H9 (cell line): ENCODE measurements at places on chromosomes 1 and 21. TPM values are rescaled to one million over a fixed set of nuclear protein-coding genes. Genes with fewer than 3 reads are reported as not detected.

GRCh38 chr21:40272037-40272436, 404.8 kb downstream of the PCP4 start:
- no peak for DNase-seq

DNA sequence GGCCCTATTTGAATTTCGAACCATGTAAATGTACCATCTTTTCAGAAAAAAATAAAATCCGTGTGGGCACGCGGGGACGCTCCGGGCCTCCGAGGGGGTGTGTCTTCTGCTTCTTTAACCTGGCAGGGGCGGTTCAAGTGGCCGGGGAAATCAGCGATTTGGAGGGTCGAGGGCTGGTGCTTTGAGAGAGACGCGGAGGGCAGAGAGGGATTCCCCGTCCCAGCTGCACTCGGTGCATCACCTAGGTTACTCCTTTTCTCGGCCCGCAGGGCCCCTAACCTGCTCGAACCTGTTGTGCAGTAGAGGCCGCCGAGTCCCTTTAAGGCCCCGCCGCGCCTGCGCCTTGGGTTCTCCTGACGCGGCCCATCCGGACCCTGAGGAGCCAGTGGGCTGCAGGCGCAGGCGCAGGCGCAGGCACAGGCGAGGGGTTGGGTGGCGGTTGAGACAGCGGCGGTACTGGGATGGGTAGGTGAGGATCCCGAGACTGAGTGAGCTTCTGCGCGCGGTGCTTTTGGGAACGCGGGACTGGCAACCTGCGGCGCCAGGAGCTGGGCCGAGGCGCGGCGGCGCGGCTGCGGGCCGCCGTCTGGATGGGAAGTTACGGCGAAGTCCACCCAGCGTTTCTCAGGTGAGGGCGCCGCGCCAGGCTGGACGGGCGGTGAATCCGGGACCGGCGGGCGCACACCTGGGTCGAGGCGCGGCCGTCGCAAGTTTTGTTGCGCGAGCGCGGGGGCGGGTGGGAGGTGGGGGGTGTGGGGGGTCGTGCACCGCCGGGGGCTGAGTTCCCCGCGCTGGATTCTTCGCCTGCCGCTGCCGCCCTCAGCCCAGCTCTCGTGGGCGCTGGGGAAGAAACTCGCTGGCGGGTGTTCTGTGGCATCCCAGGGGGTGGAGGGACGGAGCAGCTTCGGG, at the start of gene NBPF3:
TSS of gene NBPF3 (plus strand) at position 417 of the 909 bp plus-strand sequence. CDS start 4,950 bp downstream, outside the sequence.
- peak; percentile 96 for DNase-seq

DNA sequence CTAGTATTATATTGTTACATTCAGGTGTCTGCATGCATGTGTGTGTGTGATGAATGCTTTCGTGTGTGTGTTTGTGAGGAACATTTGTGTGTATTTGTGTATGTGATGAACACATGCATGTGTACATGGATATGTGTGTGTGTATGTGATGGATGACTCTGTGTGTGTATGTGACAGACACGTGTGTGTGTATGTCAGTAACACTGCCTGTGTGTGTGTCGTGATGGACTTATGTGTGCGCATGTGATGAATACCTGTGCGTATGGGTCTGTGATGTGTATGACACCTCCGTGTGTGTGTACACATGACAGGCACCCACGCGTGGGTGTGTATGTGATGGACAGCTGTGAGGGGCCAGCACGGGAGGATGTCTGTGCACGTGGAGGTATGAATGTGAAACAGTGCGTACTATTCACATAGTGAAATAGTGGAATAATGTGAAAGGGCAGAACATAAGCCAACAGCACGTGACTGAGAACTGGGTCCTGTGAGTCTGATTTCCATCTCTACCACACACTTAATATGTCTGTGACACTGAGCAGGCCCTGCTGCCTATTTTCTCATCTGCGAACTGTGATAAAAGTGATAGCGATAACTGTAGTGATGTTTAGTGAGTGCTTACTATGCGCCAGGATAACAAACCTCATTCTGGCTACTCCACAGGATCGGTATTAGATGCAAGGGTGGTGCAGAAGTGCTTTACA, 41.8 kb upstream of the CSF3R start:
- no peak for DNase-seq

The VWA5B1 gene
- total RNA-seq = 0.18 TPM in 1 of 2 replicates, not detected in the other

DNA sequence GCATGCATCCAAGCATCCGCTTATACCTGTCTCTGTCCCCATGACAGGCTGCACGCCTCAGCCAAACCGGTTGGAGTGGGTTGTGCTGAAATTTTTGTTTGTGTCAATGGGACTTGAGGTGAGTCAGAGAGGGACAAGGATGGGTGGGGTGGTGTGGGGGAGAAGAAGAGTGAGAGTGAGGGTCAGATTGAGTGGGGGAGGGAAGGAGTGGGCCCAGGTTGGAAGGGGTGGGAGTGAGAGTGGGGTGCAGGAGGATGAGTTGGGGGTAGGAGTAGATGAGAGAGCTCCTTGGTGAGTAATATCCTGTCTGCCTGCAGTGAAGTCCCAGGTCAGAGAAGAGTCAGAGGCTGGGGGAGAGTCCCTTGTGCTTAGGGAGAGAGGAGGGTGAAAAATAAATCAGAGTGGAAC, 3.3 kb upstream of the NECTIN4 start:
- no peak for DNase-seq

GRCh38 chr1:30450148-30450817, 273.1 kb downstream of the MATN1 start:
- DNase-seq = peak; percentile 5

- peak; percentile 66 for DNase-seq
Observed at GRCh38 chr1:34929853-34930701, 627 bp upstream of the DLGAP3 start.

- DNase-seq = no peak
Observed at GRCh38 chr1:179971563-179972496, 17.2 kb downstream of the CEP350 start.

The KAZN gene
- 6.1 and 7.6 TPM in 2 replicates for total RNA-seq

- no peak for DNase-seq
Observed at GRCh38 chr1:231130544-231130943, 31.3 kb upstream of the TRIM67 start.

DNA sequence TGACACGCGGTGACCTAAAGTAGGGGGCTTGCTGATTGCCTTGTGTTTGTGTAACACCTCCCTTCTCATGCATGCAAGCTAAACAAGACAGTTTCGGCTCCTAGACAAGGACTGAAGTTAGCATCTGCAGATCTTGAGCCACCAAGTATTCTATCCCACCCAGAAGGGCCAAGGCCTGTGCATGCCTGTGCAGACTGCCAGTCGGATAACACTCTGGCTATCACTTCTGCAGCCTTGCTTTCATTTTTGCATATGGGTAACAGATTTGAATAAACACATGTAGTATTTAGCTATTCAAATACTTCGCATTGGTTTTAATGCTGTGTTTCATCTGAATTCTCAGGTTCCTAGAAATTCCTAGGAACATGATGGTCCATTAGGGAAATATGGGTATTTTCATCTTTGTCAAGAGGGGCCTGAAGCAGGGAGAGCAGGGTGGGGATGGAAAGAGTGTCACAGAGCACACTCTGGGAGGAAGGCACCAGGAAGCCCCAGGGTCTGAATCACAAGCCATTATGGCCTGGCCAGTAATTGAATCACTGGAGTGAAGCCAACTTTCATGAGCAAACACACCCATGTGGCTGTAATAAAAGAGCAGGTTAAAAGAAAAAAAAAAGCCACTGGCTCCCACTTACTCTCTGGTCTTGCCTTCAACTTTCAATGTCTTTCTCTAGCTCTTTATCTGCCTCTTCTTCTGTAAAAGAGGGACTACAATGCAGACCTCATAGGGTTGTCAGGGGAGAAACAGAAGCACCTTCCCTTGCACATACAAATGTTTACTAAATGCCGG, 28.3 kb downstream of the GADD45A start:
- no peak for DNase-seq

GRCh38 chr1:114756009-114756892, 1.5 kb downstream of the CSDE1 start:
- DNase-seq = no peak

DNA sequence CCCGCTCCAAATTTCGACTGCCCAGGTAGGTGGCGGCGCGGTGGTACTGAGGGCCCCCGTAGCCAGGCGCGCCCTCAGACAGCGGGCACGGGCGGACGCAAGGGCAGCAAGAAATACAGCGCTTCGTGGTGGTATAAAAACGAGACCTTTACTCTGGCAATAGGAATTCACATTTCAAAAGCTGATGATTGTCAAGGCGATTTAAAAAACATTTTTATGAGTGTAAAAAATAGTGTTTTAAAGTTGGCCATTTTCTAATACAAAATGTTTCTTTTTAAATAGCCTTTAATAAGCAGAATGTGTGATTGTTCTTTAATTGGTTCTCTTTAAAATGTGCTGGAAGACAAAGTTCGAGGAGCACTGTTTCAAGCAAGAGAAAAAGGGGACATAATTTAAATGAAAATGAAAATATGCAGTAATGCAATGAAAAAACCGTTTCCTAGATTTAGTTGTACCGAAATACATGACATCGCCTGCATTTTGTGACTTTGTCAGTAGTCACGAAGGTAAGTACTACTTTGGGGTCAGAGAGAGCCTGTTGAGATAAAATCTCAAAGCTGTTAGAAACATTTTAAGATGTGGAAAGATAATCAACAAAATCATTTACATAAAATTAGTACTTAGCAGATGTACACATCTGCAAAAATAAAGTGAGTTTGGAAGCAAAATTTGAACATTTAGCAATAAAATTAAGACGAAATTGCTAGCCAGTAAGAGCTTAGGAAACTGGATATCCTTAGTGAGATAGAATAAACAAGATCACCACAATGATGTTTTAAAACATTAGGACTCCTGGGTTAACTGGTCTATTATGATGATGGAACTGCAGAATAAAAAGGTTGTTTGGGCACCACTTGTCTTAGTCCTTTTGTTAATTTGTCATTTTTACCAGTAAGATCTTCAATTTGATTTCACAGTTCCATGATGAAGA, 1.1 kb upstream of the PSMG1 start:
- DNase-seq = no peak

DNA sequence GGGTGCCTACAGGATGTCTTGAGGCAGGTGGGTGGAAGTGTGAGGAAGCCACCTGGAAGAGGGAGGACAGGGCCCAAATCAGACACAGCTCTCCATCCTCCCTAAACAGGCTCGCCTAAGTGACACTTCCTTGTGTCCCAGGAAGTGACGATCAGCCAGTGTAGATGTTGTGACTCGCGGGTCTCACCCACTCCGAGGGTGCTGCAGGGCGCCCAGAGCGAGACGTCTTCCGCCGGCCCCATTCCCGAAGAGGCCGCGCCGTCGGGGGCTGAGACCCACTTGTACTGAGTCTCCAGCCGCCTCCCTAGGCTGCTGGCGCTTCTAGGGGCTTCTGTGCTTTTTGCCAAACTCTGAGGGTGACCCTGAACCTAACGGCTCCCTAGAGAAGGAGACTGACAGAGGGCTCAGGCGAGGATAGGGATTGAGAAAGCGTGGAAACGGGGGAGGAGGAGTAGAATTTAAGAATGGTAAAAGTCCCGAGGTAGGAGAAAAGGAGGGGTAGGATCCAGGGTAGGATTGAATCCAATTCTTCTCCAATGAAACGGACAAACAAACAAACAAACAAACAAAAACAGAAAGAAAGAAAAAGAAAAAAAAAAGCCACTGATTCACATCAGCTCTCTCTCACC, 543 bp upstream of the MARK1 start:
- DNase-seq = peak; percentile 39

The CACNA1S gene
- 0.04 TPM in 1 of 2 replicates, not detected in the other for total RNA-seq

GRCh38 chr1:221165839-221166500, 286.7 kb downstream of the HLX start:
- no peak for DNase-seq

DNA sequence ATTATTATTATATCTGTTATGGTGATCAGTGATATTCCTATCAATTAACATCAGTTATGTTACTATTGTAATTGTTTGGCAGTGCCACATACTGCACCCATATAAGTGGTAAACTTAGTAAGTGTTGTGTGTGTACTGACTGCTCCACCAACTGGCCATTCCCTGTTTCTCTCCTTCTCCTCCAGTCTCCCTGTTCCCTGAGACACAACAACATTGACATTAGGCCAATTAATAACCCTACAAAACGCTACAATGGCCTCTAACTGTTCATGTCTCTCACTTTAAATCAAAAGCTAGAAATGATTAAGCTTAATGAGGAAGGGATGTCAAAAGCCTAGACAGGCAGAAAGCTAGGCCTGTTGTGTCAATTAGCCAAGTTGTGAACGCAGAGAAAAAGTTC, 6.6 kb upstream of the THRAP3 start:
- no peak for DNase-seq

The CD48 gene
- not detected in 2 replicates for total RNA-seq

GRCh38 chr1:44240802-44241671, 27.8 kb downstream of the DMAP1 start:
- no peak for DNase-seq

DNA sequence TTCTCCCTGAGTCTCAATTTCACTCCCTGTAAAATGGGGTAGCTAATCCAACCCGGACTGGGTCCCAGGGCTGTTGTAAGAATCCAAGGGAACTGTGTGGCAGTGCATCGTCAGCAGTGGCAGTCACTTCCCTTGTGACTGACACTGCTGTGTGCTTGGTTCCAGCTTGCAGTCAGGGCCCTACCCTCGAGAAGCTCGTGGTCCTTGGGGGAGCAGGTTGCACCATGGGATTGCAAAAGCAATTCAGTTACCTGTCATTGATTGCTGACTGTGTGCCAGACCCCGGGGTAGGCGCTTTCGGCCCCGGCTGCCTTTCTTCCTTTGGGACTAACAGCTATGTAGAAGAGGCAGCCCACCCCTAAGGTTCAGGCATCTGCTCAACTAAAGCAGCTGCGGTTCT, 2.9 kb downstream of the PTPRF start:
- no peak for DNase-seq
